CD8-positive, alpha-beta T cell (primary cell): ENCODE measurements at places on chromosomes 1 and 21. TPM values are rescaled to one million over a fixed set of nuclear protein-coding genes. Genes with fewer than 3 reads are reported as not detected.
A peak's percentile ranks its signal among the peaks of the same experiment; 100 is the strongest.

The GSTM1 gene
- total RNA-seq = 14.0 TPM

- no peak for DNase-seq
Measured at GRCh38 chr1:236342403-236343245, 51.5 kb upstream of the EDARADD start.

The F5 gene
- 0.30 TPM for total RNA-seq

GRCh38 chr1:51675177-51675780 lies 58.4 kb downstream of the OSBPL9 start:
- DNase-seq = no peak

The ADGRL4 gene
- total RNA-seq = not detected

DNA sequence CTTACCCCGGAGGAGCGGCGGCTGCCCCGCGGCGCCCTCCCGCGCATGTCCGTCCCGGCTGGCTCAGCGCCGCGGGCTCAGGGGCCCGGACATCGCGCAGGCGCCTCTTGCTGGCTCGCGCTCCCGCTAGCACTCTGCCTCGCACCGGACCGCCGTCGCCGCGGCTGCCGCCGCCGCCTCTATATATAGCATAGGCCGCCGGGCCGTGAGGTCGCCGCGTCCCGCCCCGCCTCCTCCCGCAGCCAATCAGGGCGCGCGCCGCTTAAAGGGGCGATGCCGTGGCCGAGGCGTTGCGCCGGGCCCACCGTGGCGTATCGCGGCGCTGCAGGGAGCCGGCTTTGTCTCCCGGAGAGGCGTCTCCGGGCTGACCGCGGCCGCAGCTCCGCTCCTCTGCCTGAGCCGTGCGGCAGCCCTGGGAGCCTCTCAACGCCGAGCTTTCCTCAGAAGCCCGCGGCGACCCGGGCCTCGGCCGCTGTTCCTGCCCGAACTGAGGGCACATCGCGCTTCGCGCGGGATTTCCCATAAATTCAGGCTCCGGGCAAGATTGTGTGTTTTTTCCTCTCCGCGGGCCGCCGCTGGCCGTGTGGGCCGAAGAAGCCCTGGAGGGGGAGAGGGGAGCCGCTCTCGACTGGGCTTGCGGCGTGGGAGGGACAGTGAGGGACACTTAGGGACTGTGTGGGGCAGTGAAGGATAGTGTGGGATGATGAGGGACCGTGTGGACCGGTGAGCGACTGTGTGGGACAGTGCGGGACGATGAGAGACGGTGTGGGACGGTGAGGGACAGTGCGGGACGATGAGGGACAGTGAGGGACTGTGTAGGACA lies at the start of gene ERRFI1:
Gene ERRFI1 (minus strand): TSS at position 157 of the 823 bp plus-strand sequence. CDS start 10,690 bp downstream, outside the sequence.
- peak; percentile 93 for DNase-seq

DNA sequence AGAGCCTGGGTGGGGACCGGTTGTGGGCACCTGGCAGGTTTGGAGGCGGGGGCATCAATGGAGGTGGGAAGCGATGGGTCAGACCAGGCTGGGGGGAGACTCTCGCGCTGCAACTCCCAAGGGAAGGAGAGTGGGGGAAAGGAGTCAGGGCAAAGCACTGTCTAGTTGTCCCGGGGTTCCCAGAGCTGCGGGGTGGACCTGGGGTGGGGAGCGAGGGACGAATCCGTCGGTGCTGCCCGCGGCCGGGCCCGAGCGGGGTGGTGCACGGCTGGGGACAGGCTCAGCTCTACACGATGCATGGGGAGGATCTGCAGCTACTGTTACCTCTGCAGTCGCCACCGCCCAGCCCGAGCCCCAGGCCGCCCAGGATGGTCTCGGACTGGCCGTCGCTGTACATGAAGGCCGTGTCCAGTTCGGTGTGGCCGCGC lies 427 bp downstream of the AKR7A2 start:
- no peak for DNase-seq

GRCh38 chr1:94270801-94271203 lies 33.4 kb upstream of the ARHGAP29 start:
- DNase-seq = no peak
